ENCODE measurements at places on chromosomes 2 and 18. TPM values are rescaled to one million over a fixed set of nuclear protein-coding genes. Genes with fewer than 3 reads are reported as not detected.

- peak; percentile 23 for DNase-seq
These were observed 675 bp downstream of the PRKD3 start for GRCh38 chr2:37323781-37324535.

- no peak for DNase-seq
These were observed 9.7 kb downstream of the SMAD7 start for GRCh38 chr18:48940854-48941611.

- peak; percentile 72 for DNase-seq
These were observed 12.8 kb upstream of the HMSD start for GRCh38 chr18:63936156-63936931.

EN1 gene
- total RNA-seq = not detected

DNA sequence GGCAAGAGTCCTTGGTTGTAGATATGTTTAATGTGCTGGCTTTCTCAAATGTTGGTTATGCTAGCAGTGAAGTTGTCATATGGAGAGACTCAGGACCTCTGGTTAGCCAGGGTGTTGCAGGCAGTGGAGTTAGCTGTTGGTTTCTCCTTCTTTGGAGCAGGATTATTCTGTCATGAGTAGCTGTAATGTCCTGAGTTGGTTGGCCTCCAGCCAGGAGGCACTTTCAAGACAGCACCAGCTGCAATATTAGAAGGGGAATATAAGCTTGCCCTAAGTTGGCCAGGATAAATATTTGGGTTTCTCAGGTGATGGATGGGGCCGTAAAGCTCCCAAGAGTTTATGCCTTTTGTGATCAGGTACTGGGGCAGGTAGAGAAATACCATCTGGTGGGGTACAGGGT, 65.5 kb downstream of the MSTN start:
- DNase-seq = no peak

DNA sequence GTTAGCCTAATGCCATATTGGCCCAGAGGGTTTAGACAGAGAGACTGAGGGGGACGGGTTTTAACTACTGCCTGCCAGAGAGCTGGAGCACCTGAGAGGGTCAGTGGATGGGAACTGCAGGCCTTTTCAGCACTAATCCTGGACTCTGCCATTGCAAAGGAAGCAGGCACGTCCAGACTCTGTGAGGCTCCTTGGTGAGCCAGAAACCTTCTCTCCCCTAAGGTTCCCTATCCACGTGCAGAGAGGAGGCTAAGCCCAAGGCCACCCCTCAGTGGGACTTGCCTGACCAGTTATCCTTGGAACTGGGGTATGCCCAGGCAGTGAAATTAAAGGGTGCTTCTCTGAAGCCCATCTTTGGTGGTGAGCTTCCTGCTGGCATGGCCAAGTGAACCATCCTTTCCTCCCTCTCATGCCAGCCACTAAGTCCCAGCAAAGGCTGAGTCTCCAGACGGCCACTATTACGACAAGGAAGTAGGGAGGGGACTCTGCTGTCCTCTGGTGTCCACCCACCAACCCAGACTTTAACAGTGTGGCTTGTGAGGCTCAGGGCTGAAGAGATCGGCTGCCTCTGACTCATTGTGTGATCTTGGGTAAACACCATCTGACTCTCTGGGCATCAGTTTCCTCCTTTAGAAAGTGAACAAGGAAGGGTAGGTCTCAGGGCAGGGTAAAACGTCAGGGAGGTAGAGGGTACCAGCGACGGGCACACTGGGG, 3.9 kb upstream of the MLPH start:
- DNase-seq = peak; percentile 85

VSNL1 gene
- total RNA-seq = not detected

LOXL3 gene
- 60.4 TPM for total RNA-seq

DNA sequence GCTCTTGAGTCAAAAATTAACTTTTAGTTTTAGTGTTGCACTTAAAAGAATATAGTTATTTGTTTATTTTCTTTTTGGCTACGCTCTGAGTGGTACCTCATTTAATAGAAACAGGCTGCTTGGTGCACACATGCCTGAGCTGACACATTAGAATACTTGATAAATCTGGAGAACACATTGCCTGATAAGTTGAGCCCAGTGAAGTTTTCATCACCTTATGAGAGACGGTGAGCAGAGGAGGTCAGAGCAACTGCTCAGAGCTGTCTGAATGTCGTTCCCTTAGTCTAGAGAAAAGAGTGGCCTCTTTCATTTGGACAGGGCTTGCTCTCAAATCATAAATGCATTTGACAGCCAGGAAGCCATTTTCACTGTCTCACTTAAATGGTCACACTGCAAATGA, 715.9 kb downstream of the MBD2 start:
- DNase-seq = no peak

CD207 gene
- not detected for total RNA-seq

CD8B2 gene
- not detected for total RNA-seq

PID1 gene
- 7.0 TPM for total RNA-seq

GRCh38 chr2:35873921-35874320, 481.7 kb upstream of the CRIM1 start:
- no peak for DNase-seq

- DNase-seq = no peak
These were observed 154.2 kb downstream of the MIB1 start for GRCh38 chr18:21894619-21895367.

PLCD4 gene
- 0.39 TPM for total RNA-seq

DNA sequence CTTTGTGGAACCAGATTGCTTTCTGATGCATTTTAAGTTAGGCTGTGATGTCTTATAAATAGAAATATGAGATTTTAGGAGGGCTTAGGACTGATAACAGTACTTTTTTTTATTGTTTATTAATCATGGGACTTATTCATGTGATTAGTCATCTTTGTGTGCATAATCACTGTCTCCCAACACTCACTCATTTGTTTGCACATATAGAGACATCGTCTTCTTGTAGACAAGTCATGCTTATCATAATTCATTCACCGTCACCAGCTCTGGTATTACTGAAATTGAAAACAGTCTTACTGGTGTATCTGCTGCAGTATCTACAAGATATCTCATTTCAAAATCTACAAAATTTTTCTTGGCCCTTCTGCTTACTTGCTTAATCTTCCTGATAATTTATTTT, 45.8 kb downstream of the WDR7 start:
- DNase-seq = no peak

DNA sequence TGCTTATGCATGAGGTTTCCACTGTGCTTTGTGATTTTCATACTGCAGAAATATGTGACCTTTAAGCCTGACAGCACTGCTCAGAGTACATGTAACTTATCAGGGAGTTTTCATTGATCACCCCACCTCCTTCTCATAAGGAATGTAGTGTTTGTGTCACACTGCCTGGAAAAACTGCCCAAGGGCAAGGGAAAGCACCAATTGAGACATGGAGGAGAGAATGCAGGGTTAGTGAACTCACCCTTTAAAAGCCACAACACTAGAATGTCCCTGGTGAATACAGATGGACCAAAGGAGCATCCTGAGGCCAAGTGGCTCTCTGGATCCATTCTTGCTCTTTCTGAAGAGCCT, 147.2 kb upstream of the SPATS2L start:
- peak; percentile 20 for DNase-seq

GRCh38 chr18:27789406-27789805, 387.5 kb downstream of the CDH2 start:
- DNase-seq = no peak

AMER3 gene
- not detected for total RNA-seq

GRCh38 chr2:130338793-130339345, 3.8 kb upstream of the IMP4 start:
- no peak for DNase-seq

DNA sequence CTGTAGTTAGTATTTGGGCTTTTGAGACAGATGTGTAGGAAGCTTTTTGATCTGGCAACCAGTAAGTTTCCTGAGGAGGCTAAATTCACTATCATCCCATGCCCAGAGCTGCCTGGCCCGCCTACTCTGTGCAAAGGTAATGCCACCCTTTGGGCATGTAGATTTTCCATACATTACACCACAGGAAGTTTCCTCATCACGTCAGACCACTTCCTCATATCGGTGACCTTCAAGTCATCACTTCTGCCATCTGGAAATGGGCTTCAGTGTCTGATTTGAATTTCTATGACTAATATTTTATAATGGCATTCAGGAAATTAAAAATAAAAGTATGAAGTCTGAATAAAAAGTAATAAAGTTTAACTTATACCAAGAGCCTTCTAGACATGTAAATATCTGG, 825.4 kb downstream of the DCDC2C start:
- DNase-seq = no peak

- DNase-seq = no peak
These were observed 315.8 kb downstream of the GULP1 start for GRCh38 chr2:188607501-188607900.

DNA sequence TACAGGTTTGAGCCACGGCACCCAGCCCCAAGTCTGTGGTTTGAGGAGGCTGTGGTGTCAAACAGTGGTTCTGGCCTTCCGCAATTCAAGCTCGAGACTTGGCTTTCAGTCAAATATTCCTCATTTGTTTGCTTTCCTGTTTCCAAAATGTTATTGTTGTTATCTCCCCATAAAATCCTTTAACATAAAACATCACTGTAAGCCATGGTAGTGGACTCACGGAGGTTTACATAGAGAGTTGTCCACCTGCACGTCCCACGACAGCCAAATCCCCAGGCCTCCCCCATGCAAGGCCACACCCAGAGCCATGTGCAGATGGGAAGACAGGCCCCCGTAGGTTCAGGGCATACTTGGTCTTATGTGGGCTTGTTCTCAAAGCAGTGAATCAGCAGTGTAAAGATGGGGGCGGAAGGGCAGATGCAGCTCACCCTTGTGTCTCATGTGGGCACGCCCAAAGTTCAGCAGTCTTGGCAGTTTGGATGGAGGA, 18.9 kb upstream of the ST3GAL5 start:
- DNase-seq = no peak

- no peak for DNase-seq
These were observed 731.4 kb downstream of the TSN start for GRCh38 chr2:122486705-122487415.

DNA sequence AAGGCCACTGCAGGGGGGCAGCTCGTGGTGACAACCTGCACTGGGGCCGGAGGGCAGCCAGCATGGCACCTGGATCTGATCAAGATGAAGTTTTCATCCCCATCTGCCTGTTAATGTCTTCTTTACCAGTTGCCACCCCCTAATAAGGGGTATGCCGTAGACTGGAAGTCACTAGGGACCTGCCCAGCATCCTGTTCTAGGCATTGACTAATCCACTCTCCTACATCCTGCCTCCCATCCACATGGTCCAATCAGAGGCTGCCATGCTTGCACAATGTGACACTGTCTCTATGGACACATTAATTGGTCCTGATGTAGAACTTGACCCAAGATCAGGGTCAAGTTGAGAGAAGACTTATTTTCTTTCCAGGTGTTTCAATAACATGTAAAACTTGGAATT, 95.1 kb upstream of the LCLAT1 start:
- no peak for DNase-seq

SLC19A3 gene
- not detected for total RNA-seq

DNA sequence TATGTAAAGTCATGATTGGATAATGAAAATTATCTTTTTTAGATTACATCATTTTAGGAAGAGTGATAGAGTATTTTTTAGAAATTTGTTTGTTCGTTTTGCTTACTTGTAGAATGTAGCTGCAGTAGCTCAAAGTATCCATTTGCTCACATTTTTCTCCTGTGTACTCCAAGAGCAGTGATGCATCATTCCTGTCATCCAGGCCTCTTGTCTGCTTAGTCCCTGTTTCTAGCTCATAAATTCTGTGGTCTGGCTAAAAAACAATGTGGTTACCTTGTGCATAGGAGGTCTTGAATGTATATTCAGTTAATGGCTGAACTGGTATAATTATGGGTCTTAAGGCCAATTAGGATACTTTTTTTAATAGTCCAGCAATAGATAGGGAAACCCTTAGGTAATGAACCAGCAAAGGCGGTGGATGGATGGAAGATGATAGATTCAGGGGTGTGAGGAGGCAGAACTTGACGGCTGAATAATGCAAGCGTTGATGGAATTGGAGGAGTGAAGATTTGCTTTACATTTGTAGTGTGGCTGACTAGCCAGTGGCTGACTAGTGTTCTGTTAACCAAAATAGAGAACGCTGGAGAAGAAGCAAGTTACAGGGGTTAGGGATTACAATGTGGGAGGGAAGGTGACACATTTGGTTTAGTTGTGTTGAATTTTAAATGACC, 145.0 kb downstream of the ZNF407 start:
- peak; percentile 72 for DNase-seq

LBX2 gene
- total RNA-seq = 0.60 TPM

DNA sequence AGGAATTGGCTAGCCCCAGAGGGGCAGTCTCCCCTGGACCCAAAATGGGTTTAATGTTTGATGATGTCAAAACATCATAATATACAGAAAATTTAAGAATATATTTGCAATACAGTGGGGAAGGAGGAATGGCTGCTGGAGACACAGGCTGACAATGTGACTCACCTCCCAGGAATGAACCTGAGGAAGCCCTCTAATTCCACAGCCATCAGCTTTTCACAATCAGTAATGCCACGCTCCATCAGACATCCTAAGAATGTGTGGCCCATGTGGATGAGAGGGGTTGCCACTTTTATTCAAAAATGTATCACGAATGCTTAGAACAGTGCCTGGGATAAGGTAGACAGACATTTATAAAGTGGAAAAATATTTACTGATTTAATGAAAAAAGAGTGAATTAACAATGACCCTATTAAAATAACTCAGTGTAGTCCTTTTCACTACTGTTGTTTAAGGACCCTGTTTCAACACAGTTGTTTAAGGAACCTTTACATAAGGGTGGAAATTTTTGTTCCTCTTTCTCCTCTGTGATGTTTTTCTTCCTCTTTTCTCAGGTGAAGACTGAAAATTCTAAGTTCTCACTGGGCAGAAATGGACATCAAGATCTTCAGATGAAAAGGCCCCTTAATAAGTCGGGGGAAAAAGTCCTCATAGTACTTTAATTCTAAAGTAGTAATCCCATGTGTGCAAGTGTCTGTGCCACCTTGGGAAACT, 17.5 kb upstream of the TMEM163 start:
- DNase-seq = peak; percentile 59

DNA sequence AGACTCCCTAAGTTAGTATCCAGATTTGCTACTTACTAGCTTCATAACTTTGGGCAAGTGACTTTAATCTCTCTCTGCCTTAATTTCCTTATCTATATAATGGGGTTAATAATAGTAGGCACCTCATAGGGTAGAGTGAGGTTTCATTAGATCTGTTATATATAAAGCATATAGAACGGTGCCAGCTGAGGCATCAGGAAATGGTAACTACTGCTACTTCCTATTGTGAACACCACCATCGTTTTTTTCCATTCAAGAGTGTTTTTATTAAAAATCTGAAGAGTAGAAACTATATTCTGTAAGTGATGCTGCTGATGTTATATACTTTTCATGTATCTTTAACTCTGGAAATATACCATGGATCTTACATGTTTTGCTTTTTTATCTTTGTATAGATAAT, 44.3 kb downstream of the MALT1 start:
- no peak for DNase-seq

GRCh38 chr2:240893363-240893844, 2.6 kb downstream of the MAB21L4 start:
- no peak for DNase-seq

- DNase-seq = no peak
These were observed 432.4 kb downstream of the FBXO15 start for GRCh38 chr18:73715210-73715670.

IL1F10 gene
- not detected for total RNA-seq

ADCYAP1 gene
- total RNA-seq = not detected

DNA sequence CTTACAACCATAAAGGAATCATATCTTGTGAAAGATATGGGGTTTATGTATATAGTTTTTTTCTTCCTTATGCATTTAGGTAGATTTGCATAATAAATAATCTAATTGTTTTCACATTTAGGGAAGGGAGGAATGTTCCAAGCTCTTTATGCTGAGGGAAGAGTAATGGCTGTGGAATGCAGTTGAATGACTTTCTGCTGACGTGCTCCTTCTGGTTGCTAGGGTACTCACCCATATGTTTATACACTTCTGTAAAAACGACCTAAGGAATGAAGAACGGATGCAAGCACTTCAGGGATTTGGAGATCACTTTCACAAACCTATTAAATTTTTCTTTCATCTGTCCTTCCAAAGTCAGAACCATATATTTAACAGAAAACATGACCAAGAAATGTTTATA, 29.2 kb upstream of the PPP4R1 start:
- peak; percentile 95 for DNase-seq
